ENCODE measurements at places on chromosomes 2 and 18.
A peak's percentile ranks its signal among the peaks of the same experiment; 100 is the strongest.

DNA sequence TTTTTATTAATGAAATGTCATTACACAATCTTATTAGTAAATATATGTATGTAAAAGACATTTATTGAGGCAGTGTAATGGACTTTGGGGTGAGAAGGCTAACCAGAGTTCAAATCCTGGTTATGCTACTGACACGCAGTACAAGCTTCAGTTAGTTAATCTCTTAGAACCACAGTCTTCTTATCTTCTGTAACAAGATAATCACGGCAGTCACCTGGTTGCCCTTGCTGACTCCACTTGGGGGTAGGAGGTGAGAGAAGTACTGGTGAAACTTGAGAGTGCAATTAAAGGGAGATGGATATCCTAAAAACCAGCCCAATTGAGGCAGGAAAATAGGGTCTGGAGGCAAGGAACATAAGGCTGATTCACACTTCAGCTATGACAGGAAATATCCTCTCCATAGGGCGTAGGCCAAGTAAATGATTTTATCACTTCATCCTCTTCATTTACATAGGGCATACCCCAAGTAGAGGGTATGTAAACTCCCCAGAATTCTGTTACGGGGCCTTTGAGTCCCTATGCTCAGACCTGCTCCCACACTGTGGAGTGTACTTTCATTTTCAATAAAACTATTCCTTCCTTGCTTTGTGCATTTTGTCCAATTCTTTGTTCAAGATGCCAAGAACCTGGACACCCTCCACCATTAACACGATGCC lies 21.3 kb downstream of the SKA1 start:
- no peak for DNase-seq

DNA sequence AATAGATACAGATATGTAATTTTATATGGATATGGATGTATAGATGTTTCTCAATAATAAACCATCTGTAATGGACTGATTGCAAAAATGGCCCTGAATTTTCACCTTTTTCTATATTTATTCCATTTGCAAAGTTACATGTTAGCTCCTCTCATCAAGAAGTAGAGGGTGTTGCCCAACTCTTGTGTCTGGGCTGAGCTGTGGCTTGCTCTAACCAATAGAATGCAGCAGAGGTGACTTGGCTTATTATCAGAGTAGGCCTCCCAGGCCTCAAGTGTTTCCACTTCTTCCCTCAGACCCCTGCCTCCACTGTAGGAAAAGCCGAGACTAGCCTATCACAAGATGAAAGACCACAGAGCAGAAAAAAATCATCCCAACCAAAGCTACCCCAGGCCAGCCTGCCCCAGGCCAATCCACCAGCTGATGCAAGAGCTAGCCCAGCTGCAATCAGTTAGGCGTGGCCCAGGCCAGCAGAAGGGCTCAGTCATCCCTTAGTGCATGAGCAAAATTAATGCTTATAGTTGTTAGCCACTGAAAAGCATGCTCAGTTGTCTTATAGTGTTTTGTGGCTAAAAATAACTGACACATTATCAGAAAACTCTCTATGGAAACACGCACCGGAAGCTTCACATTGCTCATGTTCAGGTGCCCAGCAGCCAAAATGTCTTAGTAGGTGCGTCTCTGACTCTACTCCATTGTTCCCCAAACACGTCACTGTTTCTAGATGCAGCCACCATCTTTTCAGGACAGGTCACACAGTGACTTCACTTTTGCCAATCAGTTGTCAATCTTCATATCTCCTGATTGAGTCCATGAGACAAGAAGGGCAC lies 464.0 kb downstream of the FBXO15 start:
- peak; percentile 41 for DNase-seq

DNA sequence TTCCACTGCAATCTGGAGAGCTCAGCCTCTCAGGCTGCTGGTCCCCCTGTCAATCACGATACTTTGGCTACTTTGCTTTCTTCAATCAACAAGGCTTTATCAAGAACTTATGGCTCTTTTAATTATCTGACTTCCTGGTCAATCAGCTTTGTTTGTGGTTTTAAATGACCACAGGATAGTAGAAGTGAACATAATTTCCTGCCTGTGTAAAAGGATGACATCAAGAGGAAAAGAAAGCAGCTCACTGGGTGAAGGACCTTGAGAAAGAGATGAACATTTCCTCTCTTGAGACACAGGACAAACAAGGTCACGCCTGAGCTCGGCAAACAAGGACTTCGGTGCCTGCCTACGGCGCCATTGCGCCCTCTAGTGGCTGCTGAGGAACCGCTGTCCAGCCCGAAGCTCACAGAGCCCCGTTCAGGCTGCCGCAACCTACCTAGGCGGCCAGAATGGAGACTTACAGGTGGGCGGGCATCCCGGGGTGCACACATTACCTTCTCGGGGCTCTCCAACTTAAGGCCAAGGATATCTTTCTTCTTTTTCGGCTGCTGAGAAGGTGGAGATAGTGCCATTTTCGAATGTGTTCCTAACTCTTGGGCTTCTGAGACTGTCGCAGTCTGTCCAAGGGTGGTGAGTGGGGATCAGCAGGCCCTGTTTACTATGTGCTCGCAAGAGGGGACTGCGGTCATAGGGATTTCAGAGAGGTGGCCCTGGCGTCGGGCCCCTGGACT lies 54.0 kb downstream of the IL1RL2 start:
- DNase-seq = peak; percentile 100

DNA sequence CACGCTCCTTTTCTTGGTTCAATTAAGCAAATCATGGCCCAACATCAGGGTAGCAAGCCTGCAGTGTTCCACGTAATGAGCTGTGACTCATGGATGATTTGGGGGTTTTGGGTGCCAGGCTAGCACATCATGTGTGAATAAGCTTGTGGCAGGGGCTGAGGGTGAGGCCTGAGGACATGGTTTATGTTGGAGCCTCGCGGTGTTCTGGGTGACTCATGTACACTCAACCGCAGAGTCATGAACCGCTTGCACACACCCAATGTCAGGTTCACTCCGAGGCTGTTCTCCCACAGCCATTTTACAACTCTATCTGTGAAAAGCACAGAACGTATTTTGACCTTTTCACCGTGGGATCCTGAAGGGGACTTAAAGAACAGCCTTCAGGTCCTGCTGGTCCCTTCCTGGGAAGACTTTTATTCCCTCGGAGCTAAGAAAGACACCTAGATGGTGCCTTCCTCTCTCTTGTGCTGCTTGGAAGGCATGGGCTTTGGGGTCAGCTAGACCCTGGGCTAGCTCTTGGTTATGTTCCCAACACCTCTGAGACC lies 139.9 kb upstream of the ZEB2 start:
- peak; percentile 96 for DNase-seq

- no peak for DNase-seq
These were observed 7.9 kb downstream of the KHK start for GRCh38 chr2:27094353-27094984.

GRCh38 chr18:48065601-48065995 lies 135.1 kb upstream of the SMAD2 start:
- no peak for DNase-seq

DNA sequence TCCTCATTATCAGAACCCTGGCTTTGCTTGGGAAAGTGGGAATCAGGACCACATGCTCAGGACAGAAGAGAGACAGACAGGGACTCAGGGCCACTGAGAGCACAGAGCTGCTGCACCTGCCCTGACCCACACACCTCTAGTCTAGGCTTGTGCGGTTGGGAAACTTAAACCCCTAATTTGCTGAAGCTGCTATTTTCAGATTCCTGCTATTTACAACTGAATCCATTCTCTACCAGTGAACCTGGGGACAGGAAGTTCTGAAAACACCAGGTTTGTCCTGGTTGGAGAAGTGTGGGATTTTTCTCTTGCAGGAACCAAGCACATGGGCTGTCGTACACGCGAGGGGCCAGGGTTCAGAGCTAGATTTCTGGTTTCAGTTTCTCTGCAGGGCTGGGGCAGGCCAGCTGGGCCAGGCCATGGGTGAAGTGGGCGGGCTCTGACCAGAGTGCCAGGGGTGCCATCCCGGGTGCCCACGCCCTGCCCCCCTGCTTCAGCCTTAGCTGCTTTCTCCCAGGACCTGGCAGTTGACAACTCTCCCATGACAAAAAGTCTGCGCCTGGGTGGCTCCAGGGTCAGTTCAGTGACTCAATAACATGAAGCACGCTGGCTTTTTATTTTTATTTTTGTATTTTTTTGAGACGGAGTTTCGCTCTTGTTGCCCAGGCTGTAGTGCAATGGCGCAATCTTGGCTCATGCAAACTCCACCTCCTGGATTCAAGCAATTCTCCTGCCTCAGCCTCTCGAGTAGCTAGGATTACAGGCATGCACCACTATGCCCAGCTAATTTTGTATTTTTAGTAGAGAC lies 51.3 kb upstream of the SLC1A4 start:
- DNase-seq = no peak
